ENCODE measurements at places on chromosomes 13 and 19.

DNA sequence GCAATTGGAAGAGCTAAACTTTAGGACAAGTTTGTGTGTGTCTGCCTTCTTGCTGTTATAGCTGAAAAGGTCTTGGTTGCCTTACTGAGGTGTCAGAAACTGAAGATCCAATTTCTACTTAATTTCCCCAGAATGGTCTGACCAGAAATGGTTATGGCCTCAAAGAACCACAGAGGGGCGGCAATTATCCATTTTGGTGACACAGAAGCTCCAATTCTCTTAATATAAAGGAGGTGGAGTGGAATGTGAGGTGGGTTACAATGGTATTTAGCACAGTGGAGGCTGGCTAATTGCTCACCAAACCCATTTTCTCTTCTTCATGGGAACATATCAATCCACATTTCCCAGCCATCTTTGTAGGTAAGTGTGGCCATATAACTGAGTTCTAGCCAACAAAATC lies 1157.2 kb downstream of the OLFM4 start:
- no peak for DNase-seq

- peak; percentile 30 for DNase-seq
Measured at GRCh38 chr19:55099557-55100506, 17.6 kb downstream of the PPP1R12C start.

- DNase-seq: no peak
Measured at GRCh38 chr13:23146811-23147625, 33.8 kb upstream of the SGCG start.

DNA sequence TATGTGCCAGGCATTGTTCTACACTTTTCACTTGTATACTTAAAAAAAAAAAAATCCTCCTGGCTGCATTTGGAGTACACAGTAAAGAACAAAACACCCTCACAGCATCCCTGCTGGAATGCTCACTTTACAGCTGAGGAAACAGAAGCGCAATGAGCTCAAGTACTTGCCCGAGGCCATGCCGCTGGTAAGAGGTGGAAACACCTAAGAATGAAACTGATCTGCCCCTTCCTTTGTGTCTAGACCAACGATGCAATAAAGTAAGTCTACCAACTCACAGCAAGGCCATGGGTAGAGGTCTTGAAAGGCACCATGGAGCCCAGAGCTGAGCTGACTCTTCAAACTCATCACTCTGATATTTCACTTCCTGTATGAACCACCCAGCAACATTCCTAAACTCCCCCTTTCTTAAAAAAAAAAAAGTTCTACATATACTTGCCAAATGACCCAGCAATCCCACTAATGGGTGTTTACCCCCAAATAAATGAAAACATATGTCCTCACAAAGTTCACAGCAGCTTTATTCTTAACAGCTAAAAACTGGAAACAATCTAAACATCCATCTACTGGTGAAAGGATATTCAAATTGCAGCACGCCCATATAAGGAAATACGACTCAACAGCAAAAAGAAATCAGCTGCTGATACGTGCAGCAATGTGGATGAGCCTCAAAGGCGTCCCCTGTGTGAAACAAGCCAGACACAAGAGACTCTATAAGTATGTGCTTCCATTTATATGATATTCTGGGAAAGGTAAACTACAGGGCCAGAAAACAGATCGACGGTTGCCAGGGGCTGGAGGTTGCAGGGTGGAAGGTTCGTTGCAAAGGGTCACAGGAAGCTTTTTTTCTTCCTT lies 236.6 kb upstream of the MAB21L1 start:
- DNase-seq: peak; percentile 58

GRCh38 chr19:8462571-8462970 lies 17.8 kb downstream of the HNRNPM start:
- no peak for DNase-seq

DNA sequence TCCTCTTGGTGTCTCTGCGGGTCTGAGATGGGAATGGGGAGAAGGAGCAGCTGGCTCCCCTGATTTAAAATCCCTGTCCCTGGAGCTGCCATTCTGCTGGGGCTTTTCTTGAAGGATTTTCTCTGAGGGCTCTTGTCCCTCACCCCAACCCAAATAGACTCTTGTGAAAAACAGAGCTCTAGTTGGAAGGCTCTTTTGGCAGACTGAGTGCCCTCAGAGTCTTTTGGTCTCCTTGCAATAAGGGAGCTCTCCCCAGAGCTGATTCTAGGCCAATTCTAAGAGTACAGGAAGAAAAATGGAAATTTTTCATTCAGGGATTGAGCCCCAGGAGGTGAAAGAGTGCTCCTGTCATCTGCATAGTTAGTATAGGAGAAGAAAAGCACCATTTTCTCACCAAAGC lies 238.3 kb downstream of the COG6 start:
- no peak for DNase-seq

- peak; percentile 15 for DNase-seq
Measured at GRCh38 chr13:68736961-68737360, 1370.7 kb upstream of the ATXN8OS start.

DNA sequence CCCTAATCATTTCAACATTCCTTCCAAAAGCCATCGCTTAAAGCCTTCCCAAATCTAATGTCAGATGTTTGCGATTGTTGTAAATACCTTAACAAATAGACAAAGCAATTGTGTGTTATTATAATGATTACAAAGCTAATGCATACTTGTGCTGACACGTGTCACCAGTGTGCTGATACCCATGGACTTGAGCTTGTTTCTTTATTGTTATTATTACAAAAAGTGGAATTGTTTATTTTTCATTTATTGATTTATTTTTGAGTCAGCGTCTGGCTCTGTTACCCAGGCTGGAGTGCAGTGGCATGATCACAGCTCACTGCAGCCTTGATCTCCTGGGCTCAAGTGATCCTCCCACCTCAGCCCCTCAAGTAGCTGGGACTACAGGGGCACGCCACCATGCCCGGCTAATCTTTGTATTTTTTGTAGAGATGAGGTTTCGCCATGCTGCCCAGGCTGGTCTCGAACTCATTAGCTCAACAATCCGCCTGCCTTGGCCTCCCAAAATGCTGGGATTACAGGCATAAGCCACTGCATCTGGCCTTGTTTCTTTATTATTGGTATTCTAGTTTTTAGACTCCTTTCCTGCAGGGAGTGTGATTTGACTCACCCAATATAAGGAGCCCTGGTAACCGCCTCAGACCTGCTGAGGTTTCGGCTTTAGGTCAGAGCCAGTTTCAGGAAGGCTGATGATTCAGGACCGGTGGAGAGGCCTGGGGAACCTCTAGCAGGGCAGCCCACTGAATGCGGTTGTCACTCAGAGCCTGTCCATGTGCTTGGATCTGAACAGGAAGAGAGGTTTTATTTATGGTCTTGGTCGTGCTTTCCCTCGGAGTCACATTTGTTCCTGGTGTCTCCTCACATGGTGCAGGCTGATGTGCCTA lies 2.1 kb upstream of the FBXO17 start:
- peak; percentile 68 for DNase-seq

DNA sequence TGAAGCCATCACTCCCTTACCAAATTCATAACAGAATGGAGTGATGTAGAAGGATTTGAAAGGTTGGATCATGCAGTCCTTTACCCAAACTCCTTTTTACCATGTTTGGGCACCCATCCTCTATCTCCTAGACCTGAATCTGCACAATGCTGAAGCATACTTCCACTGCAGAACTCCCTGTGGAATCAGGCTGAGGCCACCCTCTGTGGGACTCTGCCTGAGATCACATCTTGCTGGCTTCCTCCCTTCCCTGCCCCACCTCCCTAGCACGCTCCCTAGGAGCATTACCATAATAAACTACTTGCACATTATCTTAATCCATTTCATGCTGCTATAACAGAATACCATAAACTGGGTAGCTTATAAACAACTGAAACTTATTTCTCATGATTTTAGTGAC lies 68.4 kb upstream of the VSTM2B start:
- DNase-seq: no peak

GRCh38 chr13:76994281-76994680 lies 2.4 kb downstream of the CLN5 start:
- peak; percentile 36 for DNase-seq

GRCh38 chr13:41764558-41764957 lies 196.4 kb downstream of the VWA8 start:
- no peak for DNase-seq

All from ELR (cell line).